AG04450 (cell line): ENCODE measurements at places on chromosomes 7 and 10.
A peak's percentile ranks its signal among the peaks of the same experiment; 100 is the strongest.

DNA sequence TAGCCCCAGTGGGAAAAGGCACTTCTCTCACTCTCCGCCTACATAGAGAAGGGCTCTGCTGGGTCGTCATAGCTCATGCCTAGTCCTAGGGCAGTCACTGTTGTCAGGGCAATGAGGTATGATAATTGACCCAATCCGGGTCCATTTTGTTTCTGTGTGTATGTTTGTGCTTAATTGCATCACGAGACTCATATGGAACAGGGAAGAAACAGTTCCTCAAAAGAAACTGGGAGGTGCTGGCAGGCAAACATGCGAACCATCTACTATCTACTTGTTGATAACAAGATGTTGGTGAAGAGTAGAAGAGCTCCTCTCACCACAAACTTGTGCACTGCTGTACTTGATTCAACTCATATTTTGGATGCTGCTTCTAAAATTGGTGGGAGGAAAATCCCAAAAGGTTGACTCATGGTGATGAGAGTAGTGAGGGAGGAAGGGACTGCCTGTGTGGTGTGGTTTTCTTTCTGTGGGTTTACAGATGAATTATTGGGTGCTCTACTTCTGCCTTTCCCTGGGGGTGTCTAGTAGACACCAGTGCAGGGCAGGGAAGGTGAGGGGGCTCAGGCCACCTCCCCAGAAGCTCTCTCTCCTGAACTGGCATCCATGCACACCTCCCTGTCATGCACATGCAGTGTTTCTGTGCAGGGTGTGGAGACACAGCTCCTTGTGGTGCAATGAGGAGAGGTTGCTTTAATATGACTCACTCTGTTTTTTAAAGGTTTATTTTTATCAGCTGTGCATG lies 29.4 kb downstream of the LSMEM1 start:
- peak; percentile 30 for DNase-seq

DNA sequence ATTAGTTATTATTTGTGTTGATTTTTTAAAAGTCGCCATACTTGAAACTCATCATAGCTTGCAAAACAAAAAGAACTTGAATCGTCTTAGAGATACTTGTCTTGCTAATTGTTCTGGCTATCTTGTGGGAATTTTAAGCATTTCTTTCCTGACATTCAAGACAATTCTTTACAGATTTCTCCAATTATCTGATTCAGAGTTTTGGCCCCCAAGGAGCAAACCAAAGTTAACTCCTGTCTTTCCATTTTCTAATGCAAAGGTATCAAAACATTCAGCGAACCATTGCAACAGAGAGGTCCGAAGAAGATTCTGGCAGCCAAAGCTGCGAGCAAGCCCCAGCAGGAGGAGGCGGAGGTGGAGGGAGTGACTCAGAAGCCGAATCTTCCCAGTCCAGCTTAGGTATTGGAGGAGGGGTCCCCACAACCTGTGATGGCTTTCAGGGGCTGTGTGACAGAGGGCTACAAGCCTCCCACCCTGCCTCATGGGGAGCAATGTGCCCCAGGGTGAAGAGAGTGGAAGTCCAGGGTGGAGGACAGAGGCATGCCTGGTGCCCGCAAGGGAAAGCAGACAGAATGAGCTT lies 119.4 kb upstream of the STK17A start:
- DNase-seq: no peak

GRCh38 chr7:11835260-11835659 lies 3.3 kb upstream of the THSD7A start:
- no peak for DNase-seq

GRCh38 chr10:122127943-122128342 lies 139.0 kb downstream of the TACC2 start:
- no peak for DNase-seq

- DNase-seq: no peak
These were observed 786 bp downstream of the ATP5F1C start for GRCh38 chr10:7788639-7789286.

GRCh38 chr7:100942045-100942774 lies 7.1 kb upstream of the MUC3A start:
- DNase-seq: no peak

GRCh38 chr10:127976286-127976685 lies 69.4 kb downstream of the PTPRE start:
- no peak for DNase-seq

- DNase-seq: no peak
These were observed 92.5 kb downstream of the KLF6 start for GRCh38 chr10:3692387-3692999.

DNA sequence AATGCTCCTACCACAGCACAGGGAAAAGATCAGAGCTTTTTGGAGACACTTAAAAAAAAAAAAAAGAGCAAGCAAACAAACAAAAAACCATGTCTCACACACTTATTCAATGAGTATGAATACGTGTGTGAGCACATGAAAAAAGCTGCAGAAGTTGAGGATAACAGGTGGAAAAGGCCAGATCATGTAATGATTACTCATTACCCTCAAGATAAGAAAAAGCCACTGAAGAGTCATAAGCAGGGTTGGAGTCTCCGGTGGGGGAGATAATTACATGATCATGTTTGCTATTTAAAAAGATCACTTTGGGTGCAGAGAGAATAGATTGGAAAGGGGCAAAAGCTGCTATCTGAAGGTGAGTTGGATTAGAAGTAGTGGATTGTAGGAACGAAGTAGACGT lies 77.0 kb downstream of the POU6F2 start:
- DNase-seq: no peak

- DNase-seq: no peak
These were observed 77.6 kb downstream of the RNF216 start for GRCh38 chr7:5703572-5704533.

- no peak for DNase-seq
These were observed 33.1 kb downstream of the RCC1L start for GRCh38 chr7:75040512-75040911.

GRCh38 chr10:114346176-114347031 lies 57.9 kb downstream of the AFAP1L2 start:
- DNase-seq: no peak

DNA sequence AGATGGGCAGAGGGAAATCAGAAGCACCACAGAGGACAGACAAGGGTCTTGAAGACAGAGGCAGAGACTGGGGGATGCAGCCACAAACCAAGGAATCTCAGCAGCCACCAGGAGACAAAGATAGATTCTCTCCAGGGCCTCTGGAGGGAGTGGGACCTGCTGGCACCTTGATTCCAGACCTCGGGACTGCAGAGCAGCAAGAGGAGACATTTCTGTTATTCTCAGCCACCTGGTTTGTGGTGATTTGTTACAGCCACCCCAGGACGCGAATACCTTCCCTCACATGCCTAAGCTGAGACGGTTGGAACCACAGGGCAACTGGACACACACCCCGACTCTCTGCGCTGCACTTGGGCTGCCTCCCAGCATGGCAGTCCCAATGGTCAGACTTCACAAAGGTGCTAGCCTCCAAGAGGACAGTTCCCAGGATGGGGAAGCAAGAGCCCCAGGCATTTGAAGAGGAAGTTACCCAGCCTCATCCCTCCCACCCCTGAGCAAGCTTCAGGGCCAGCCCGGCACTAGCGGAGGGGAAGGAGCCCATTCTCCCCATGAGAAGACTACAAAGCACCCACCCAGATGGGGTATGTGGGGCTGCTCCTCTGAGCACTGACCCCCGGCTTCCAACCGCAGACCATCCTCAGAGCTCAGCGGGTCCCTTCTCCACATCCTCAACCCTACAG lies 104.6 kb upstream of the INSIG1 start:
- DNase-seq: no peak

DNA sequence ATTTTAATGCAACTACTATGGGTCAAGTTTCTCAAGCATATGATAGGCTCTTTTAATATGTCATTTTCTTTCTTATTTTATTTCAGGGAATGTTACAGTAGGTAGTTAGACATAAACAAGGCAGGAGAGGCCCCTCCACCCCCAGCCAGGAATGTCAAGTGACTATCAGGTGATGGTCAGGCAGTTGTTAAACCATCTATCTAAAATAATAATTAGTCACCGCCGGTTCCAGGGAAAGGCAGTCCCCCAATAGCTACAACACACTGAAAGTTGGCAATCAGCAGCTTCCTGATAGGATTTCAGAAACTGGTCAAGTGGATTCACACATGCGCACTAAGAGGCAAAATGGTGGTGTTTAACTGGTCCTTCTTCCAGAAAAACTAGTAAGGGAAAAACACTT lies 9.3 kb downstream of the OLAH start:
- DNase-seq: no peak

GRCh38 chr10:5545778-5546710 lies 21.3 kb downstream of the CALML3 start:
- DNase-seq: peak; percentile 85

- no peak for DNase-seq
These were observed 1.1 kb upstream of the TMEM130 start for GRCh38 chr7:98870807-98871491.

- peak; percentile 38 for DNase-seq
These were observed 27.7 kb downstream of the PHYH start for GRCh38 chr10:13272164-13272571.

DNA sequence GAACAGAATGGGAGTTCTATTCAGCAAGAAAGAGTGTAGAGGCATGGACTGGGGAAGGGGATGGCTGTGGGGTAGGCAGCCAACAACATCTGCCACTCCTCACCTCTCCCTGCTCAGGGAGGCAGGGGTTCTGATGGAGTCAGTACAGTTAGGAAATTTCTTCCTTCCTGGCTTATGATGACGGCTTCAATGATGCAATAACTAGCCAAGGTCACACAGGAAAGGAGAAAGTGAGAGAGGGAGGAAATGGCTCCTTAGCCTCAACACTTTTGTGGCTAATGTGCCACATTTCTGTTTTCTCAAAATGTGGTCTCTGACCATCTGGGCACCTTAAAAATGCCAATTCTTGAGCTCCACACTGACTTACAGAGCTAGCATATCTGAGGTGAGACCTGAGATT lies 79.3 kb upstream of the PDZD8 start:
- DNase-seq: no peak

DNA sequence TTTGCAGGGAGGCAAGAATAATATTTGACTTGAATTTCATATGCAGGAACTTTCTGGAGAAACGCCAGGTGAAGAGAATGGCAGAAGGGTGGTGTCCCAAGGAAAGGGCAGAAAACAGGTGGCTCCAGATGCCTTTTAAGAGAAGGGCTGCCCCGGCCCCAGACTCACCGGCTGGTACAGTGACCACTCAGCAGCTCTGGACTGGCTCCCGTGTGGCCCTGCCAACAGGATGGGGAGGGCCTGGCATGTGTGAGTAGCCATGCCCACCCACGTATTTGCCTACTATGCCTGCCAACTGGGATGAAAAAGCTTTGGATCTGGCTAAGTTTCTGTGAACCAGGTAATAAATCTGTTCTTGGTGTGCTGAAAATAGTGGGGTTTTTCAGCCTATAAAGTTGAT lies 159.5 kb downstream of the PRKAG2 start:
- DNase-seq: no peak

GRCh38 chr7:27151341-27151930 lies 947 bp downstream of the HOXA3 start:
- DNase-seq: no peak

DNA sequence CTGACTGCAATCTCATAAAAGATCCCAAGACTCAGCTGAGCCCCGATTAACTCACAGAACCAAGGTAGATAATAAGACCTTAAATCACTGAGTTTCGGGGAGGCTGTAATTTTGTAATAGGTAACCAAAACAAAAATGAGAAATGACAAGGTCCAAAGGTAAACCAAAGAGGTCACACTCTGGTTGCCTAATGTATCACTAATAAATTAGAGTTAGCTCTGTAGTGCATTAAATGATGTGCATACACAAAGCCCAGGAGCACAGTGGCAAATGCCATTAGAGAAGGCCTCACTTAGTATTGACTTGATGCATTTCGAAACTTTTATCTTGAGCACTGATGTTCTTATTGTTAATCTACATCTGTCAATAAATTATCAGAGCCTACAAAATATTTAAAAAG lies 237.7 kb upstream of the CCDC6 start:
- no peak for DNase-seq

DNA sequence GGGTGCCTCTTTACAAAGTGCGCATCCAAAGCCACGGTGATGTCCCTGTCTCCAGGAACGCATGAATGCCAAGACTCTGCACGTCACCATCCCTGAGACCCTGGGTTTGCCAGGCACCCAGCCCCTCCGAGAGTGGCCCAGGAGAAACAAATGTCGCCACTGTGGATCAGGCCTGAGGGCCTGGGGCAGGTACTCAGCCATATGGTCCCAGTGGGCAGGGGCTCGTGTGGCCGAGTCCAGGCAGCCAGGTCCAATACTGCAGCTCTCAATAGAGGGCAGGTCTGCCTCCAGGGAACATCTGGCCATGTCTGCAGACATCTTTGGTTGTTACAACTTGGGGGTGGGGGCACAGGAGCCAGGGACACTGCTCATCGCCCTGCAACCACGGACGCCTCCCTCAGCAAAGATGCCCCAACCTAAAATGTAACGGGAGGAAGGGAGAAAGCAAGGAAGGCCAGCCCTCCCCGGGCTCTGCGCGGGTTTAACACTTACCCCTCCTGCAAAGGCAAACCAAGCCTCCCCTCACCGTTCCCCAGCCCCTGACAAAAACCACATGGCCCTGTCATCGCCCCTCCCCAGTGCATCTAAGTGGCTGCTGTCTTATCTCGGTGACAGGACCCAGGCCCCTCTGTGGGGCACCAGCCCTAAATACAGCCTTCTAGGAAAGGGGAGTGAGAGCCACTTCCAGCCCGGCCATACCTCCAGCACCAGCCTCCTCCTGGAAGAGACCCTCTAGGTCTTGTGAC lies 10.3 kb upstream of the PAPOLB start:
- DNase-seq: no peak

DNA sequence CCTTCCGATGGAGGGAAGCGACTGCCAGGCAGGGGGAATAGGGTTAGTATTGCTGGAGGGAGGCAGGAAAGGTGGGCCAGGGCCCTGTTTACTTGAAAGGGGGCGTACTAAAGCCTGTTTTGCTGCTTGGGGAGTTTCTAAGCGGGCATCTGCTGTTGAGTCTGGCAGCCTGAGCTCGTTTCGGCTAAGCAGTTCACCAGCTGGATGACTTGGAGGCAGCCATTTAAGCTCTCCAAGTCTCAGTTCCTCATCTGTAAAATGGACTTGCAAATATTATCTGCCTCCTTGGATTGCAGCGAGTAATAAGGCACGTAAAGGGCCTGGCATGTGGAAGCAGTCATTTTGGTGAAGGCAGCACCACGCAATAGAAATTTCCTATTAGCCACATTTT lies 44.0 kb downstream of the LDB3 start:
- no peak for DNase-seq

DNA sequence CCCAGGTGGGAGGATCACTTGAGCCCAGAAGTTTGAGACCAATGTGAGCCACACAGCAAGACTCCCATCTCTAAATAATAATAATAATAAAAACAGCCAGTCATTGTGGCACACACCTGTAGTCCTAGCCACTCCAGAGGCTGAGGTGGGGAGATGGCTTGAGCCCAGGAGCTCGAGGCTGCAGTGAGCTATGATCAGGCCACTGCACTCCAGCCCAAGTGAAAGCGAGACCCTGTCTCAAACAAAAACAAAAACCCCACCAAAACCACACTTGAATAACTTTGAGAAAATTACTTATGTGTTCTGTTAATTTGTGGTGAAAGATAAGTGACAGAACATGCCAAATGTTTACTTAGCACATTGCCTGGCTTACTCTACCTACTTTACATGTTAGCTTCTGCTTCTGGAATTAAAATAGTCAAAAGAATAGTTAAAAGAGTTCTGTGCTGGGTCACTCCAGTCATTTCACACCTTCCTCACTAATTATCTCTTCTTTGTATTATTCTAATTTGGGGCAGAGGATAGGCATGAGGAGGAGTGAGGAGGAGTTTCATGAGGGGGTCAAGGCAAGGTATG lies 9.8 kb downstream of the TMEM60 start:
- DNase-seq: no peak

GRCh38 chr10:73076360-73077183 lies 20.1 kb downstream of the P4HA1 start:
- DNase-seq: peak; percentile 62

GRCh38 chr10:125639846-125640245 lies 43.1 kb downstream of the TEX36 start:
- no peak for DNase-seq
